NCI-H1930 (cell line): ENCODE measurements at places on chromosomes 3 and 15.

DNA sequence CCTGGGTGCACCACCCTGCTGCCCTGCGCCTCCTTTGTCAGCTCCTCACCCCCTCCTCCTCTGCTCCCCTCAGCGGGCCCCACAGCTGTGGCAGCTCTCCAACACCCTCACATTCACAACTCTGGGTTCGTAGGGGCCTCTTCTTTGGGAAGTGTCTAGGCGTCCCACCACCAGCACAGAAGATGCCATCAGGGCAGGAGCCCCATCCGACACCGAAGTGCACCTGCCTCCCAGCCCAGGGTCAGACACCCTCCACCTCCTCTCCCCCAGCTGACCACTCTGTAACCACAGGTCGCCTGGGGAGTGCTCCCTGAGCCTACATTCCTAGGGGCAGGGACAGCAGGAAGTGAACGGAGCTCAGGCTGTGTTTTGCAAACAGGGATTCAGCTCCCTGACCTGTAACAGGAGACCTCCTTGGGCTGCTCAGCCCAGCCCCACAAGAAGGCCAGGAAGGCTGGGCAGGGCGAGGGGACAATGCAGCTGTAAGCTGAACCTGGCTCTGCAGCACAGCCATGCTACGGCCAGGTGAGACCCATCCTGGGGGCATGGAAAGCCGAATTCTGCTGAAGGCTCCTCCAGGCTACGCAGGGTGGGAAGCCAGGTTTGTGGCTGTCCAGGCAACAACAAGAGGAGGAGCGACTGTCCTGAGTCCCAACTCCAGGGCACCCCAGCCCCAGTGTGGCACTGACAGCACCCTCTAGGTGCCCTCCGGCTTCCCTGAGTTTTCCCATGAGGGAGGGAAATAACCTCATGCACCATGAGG lies 269.0 kb downstream of the GOLGA6L6 start:
- DNase-seq, result no peak

DNA sequence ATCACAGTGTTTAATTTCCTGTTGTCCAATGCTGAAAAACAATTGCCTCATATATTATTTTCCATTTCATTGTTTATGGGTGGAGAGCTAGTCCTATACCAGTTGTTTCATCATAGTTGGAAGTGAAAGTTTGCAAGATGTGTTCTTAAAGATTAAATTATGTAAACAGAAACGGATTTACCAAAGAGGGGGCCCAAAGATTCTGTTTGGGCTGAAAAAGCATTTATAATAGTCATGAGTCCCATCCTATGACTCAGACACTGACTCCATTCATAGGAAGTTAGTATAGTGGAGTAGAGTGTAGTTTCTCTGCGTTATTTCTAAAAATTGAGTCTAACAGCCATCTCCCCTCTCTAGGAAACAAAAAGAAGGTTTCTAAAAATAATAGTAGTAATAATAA lies 24.3 kb downstream of the NFKBIZ start:
- DNase-seq, result no peak

- DNase-seq, result no peak
Measured at GRCh38 chr3:51679777-51680176, 8.7 kb downstream of the TEX264 start.

DNA sequence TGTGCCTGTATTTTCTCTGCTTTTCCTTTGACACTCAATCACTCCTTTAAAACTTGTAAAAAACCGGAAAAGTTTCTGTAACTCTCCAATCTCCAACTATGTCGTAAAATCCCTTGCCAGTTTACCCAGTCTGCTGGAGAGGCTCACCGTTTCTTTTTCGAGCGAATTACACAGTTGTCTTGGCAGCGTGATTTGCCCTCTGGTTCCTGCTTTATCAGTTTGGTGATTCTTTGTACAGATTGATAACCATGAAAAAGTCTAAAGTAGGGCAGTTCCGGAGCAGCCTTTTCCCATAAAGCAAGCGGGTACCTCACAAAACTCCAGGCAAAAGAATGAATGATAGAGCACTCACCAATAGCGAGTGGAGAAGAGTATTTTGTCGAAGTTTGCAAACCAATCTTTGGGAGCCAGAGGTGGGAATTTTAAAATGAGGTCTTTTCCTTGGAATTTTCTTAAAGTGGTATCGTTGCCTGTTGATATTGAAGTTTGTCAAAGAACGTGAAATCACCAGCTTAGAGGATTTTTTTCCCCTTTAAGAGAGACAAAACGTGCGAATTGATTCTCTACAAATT lies at the start of gene TTC23:
Gene TTC23 (minus strand): TSS at position 312 of the 572 bp plus-strand sequence. CDS start 20,869 bp downstream, outside the sequence.
- no peak for DNase-seq

GRCh38 chr3:9780458-9780812 lies 10.7 kb upstream of the CAMK1 start:
- DNase-seq, result no peak

GRCh38 chr15:41967506-41968206 lies 4.7 kb downstream of the EHD4 start:
- no peak for DNase-seq

- DNase-seq, result no peak
Measured at GRCh38 chr3:66989860-66990696, 8.0 kb upstream of the KBTBD8 start.
